ENCODE measurements at places on chromosomes 7 and 10.

- peak; percentile 45 for DNase-seq
These were observed 175.5 kb downstream of the SUGCT start for GRCh38 chr7:40310258-40310657.

DNA sequence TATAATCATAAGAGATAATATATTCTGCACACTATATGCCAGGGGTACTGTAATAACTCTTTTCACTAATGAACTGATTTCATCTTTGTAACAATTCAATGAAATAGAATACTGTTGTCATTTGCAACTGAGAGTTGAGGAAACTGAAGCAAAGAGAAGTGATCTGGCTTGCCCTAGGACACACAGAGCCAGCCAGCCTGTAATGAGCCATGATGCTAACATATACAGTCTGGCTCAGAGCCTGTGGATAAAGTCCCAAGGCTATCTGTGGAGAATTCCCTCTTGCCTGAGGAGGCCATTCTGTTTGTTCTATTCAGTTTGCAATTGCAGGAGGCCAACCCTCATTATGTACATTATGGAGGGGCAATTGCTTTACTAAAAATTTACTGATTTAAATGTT, 241.3 kb downstream of the CXCL12 start:
- no peak for DNase-seq

DNA sequence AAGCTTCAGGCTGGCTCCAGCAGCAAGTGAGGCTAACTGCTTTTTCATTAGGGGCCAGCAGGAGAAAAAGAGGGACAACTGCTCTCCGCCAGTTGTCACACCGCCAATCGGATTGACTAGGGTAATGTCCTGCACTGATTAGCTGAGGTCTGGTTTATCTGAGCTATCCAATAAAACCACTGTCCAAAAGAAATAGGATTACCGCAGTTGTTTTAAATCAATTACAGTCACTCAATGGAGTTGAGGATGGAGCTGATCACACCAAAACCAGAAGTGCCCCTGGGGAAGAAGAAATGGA, 351.4 kb upstream of the NPVF start:
- DNase-seq: no peak

DNA sequence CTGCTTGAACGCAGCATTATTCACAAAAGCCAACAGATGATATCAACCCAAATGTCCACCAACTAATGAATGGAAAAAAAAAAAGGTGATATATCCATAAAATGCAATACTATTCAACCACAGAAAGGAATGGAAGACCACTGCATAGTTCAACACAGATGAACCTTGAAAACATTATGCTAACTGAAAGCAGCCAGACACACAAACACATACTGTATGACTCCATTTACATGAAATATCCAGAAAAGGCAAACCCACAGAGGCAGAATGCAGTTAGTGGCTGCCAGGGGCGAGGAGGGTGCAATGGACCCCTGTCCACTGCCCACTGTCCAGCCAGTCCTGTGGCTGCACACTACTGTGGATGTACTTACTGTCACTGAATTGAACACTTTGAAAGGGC, 36.6 kb downstream of the KIAA1549 start:
- DNase-seq: no peak

DNA sequence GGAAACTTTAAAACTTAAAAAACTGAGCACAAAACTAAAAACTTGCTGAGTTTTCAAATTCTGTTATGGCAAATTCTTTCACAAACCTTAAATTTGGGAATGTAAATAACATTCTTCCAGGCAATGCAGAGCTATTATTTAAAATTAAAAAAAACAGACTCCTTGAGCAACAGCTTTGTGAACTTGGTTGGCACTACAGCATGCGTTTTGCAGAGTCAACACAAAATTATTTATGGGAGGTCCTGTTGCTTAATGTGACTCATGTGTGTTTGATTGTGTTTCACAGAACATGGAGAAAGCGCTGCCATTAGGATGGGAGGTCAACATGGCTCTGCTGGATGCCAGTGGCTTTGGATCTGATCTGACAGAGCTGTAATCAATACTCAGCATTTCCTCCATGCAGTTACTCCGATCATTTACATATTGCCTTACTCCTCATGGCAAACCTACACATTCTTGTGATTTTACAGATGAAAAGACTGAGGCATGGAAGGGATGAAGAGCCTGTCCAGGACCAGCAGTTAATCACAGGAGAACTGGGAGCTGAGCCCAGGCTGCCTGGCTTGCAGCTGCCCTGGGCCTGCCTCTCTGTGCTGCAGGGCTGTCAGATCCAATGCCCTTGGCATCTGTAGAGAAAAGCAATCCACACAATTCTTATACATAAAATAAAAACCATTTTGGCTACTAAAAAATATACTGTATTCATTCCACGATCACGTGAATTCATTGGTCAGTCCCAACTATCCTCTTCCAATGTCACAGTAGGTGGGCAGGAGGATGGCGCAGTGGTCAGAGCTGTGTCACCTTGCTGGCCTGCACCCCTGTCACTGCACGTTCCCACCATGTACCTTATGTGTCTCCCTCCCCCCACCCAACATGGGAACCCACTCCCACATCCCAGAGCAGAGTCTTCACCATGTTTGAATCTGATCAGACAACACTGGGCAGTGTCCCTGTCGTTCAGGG, 200.9 kb downstream of the CXCL12 start:
- no peak for DNase-seq

DNA sequence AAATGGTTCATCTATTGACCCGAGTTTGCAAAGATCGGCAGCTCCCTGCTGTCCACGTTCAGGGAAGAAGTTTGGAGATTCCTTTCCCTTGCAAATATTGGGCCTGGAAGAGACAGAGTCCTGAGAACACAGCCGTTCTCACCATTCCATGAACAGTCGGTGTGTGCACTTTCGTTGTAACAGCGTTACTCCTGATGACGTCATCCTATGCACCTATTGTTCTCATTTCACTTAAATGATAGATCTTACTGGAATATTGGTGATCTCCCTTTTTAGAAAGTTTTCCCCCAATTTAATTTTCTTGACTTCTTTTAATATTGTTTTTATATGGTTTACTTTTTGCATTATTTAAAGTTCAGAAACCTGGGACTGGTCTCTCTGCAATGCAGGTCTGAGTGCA, 320.7 kb upstream of the PFKP start:
- DNase-seq: no peak

DNA sequence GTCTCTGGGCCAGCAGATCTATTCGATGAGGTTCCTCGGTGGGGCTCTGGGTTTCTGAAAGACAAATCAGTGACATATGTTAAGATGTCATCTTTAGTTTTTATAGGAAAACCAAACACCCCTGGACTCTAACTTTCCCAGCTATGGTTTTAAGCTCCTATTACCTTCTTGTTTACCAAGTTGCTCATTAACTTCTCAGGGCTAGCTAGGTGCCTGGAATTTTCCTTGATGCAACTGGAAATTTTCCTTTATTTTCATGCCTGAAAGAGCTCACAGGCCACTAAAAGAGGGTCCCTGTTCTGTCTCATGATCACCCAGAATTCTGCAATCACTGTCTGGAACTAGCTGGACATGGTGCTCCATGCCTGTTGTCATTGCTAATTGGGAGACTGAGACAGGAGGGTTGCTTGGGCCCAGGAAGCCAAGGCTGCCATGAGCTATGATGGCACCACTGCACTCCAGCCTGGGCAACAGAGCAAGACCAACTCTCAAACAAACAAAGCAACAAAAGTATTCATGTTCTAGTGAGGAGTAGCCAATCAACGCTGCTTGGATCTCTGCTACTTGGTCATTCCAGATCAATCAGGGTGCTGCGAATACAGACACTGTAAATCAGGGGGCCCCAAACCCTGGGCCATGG, 1173.5 kb upstream of the AUTS2 start:
- no peak for DNase-seq

- peak; percentile 30 for DNase-seq
These were observed 40.6 kb upstream of the ABCA13 start for GRCh38 chr7:48130658-48131108.

GRCh38 chr10:114397651-114398145, 6.6 kb downstream of the AFAP1L2 start:
- DNase-seq: no peak

DNA sequence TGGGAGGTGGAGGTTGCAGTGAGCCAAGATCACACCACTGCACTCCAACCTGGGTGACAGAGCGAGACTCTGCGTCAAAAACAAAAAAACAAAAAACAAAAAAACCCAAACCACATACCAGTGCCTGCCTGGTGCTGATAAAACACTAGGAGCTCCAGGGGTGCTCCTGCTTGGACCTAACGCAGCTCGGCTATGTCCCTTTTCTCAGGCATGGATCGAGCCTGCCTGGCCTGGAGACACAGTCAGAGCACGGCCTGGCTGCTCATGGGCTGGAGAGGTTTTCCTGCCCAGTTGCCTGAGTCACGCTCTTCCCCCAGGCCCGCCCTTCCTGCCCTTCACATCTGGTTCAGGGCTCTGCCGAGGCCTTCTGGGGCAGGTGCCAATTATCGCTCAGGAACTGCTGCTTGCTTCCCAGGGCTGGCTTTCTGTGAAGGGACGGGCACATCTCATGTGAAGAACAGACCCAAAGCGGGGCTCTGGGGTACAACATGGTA, 12.6 kb upstream of the NPFFR1 start:
- DNase-seq: peak; percentile 82

DNA sequence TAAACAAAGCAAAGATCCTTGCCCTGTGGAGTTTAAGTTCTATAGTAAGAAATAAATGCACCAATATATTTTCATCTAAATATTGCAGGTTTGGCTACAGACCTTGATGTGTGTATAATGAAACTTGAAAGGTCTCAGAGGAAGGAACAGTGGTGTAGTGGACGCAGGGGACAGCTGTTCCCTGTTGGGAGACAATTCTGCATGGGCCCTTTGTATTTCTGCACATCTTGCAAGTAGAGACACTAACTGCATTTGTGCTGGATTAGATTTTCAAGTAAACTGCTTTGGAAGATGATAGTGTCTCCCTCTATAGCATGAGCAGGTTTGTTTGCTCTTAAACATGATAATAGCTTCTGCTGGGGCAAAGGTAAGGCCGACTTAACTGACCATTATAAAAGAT, 57.5 kb upstream of the FAM133B start:
- DNase-seq: no peak

- DNase-seq: no peak
These were observed 250.5 kb downstream of the ARHGAP12 start for GRCh38 chr10:31678139-31678536.

DNA sequence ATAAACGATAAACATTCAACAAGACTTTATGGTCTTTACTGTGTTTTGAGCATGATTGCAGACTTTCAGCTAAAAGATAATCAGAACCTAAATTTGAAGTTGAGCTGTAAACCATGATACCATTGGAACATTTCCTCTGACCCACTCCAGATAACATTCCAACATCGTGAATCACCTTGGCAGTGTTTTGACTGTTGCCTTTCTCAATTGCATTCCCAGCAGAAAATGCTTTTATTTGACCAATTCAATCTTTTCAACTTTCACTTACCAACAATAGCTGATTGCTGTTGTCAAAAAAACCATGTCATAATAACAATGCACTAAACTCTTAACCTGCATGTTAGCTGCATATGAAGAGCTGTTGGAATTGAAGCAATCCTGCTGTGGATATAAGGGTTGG, 165.5 kb downstream of the MDFIC start:
- DNase-seq: peak; percentile 74

GRCh38 chr10:119516381-119517234, 25.9 kb downstream of the RGS10 start:
- DNase-seq: peak; percentile 75

- DNase-seq: no peak
These were observed 11.8 kb downstream of the ZAN start for GRCh38 chr7:100745184-100745583.

- no peak for DNase-seq
These were observed 10.7 kb downstream of the FGL2 start for GRCh38 chr7:77188731-77189437.

- DNase-seq: no peak
These were observed 209.7 kb downstream of the TEX36 start for GRCh38 chr10:125473143-125473793.

DNA sequence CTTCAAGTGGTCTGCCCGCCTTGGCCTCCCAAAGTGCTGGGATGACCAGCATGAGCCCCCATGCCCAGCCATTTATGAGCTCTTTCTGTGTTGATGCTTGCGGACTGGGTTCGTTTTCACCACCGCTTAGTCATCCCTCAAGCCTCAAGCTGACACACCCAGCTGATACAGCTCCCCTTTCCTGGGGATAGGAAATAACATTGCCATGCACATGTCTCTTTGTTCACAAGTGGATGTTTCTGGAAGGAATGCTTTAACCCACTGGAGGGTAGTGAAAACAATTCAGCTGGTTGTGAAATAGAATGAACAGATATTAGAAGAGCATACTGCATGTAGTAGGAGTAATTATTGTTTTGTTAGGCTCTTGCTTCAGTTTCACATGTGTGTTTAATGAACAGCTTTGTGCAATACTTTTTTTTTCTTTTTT, 8.5 kb upstream of the METTL27 start:
- DNase-seq: peak; percentile 98

GRCh38 chr10:110471566-110472139, 26.1 kb upstream of the DUSP5 start:
- peak; percentile 33 for DNase-seq

DNA sequence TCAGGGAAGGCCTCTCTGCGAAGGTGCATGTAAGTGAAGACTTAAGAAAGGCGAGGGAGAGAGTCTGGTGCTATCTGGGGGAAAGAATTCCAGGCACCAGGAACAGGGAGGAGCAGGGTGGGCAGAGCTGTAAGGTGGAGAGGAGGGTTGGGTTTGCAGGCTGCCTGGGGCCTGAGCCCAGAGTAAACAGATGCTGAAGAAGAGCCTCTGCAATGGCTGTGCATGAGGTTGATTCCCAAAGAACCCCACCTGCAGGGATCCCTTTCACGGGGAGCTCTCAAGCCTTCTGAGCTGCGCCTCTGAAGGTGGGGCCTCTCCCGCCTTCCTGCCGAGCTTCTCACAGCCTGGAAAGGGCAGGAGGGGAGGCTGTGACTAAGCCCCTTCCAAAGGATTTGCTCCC, 115.1 kb downstream of the RNF216 start:
- no peak for DNase-seq

GRCh38 chr7:149689291-149689721, 84.1 kb downstream of the ZNF467 start:
- no peak for DNase-seq

DNA sequence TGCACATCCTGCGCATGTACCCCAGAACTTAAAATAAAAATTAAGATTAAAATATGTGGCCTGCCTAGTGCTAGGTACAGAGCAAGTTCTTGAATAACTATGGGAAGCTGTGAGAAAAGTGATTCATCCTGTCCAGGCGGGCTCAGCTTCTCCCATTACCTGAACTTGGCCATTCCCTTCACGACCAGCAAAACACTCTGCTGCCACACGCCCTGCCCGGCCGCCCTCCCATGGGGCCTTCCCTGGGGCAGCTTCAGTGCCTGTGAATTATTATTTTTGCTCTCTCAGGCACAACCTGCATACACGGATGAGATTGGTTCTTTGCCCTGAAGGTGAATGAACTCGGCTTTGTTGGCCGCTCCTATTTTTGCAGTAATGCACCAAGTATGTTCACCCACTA, 209.2 kb upstream of the SHH start:
- DNase-seq: no peak

GRCh38 chr7:1715671-1716074, 45.6 kb downstream of the ELFN1 start:
- no peak for DNase-seq

- DNase-seq: peak; percentile 73
These were observed 35.0 kb downstream of the EVX1 start for GRCh38 chr7:27277628-27278027.

GRCh38 chr7:129686063-129686462, 74.5 kb downstream of the NRF1 start:
- no peak for DNase-seq

- no peak for DNase-seq
These were observed 190.3 kb upstream of the ETV1 start for GRCh38 chr7:14179781-14180180.
